ENCODE measurements at places on chromosomes 4 and X. TPM values are rescaled to one million over a fixed set of nuclear protein-coding genes. Genes with fewer than 3 reads are reported as not detected.

DNA sequence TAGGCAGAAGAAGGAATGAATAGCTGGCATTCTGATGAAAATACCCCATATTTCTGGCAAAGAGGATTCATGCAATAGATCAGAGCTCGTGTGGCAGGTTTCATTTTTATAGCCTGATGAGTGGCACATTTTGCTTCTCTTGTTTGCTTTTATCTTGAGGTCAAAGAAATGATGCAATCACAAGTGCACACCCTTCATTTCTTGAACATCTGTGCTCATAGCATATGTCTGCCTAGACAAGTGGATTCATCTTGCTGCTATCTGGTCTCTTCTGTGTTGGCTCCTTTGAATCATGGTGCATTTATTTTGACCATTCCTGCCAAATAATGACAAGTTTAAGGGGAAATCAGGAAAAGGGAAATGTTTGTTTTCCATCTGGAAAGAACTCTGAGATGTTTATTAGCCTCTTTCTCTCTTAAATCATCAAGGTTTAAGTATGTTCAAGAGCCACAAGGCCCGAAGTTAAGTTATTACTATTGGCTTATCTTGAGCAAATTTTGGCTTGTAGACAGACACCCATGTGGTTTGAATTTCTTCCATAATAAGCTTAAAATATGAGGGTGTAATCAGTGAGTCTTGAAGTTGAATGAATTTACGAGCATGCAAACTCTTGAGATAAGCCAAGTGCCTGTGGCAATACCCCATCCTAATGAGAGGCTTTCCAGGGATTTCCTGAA lies 59.3 kb upstream of the HS3ST1 start:
- no peaks in the 10 kb centered on the region for H3K4me1 ChIP-seq
- no peaks in the 10 kb centered on the region for H3K36me3 ChIP-seq
- H3K4me3 ChIP-seq: no peak overlapping the region
- DNase-seq: no peak
- H3K27ac ChIP-seq: no peak overlapping the region

- no peaks in the 10 kb centered on the region for H3K27me3 ChIP-seq
- H3K4me1 ChIP-seq: no peaks in the 10 kb centered on the region
- no peak overlapping the region for H3K4me3 ChIP-seq
- DNase-seq: no peak
- no peak overlapping the region for H3K27ac ChIP-seq
Measured at GRCh38 chr4:11471618-11472017, 42.9 kb upstream of the HS3ST1 start.

DNA sequence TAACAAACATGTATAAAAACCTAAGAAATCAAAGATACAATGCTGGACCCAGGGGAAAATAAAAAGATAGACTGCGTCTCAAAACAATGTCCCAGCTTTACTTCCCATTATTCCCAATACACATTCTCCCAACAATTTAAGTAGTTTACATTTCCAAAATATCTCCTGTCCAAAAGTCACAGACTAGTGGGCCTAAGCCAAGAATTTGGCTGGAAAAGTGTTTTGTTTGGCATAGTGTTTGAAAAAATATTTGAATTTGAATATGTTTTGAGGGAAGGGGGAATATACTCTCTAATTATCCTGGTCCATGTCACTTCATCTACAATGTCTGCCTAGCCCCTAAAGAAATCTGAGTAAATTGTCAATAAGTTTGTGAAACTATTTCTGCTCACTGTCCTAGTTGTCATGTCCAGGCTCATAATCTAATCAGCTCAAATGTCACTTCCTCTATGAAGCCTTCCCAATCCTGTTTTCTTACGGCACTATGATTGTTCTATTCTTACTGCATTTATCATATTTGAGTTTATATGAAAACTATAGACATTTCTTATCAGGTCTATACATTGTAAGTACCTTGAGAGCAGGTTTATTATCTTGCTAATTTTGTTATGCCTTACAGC lies 74.4 kb downstream of the SEC24D start:
- DNase-seq: no peak
- H3K4me3 ChIP-seq: no peak overlapping the region
- no peaks in the 10 kb centered on the region for H3K27me3 ChIP-seq
- no peak overlapping the region for H3K27ac ChIP-seq
- H3K4me1 ChIP-seq: peaks cover 5% of the 10 kb centered on the region

Gene CAPN6
- 4.3 TPM for total RNA-seq

Gene DKK2
- not detected for total RNA-seq

GRCh38 chr4:172652369-172652768 lies 516.2 kb upstream of the GALNT7 start:
- no peak overlapping the region for H3K4me3 ChIP-seq
- H3K27me3 ChIP-seq: no peaks in the 10 kb centered on the region
- no peak overlapping the region for H3K27ac ChIP-seq
- no peaks in the 10 kb centered on the region for H3K4me1 ChIP-seq
- no peak for DNase-seq

- H3K27ac ChIP-seq: no peak overlapping the region
- DNase-seq: no peak
- H3K36me3 ChIP-seq: no peaks in the 10 kb centered on the region
- H3K4me3 ChIP-seq: no peak overlapping the region
- H3K4me1 ChIP-seq: no peaks in the 10 kb centered on the region
- H3K27me3 ChIP-seq: no peaks in the 10 kb centered on the region
Measured at GRCh38 chr4:48042979-48043461, 26.4 kb downstream of the NIPAL1 start.

All from pancreas (tissue), 10 donors.